B cell (primary cell): ENCODE measurements at places on chromosomes 16 and 17. TPM values are rescaled to one million over a fixed set of nuclear protein-coding genes. Genes with fewer than 3 reads are reported as not detected.

GRCh38 chr17:82419540-82419939 lies 1.2 kb upstream of the OGFOD3 start:
- H3K27me3 ChIP-seq = no peaks in the 10 kb centered on the region
- peak overlapping the region; percentile 80 for H3K4me3 ChIP-seq
- no peaks in the 10 kb centered on the region for H3K36me3 ChIP-seq
- peak; percentile 44 for DNase-seq
- H3K4me1 ChIP-seq = peaks cover 18% of the 10 kb centered on the region

GRCh38 chr17:3913531-3914311 lies 2.5 kb downstream of the P2RX1 start:
- no peaks in the 10 kb centered on the region for H3K36me3 ChIP-seq
- peak; percentile 93 for DNase-seq
- peak overlapping the region; percentile 62 for H3K4me3 ChIP-seq

DNA sequence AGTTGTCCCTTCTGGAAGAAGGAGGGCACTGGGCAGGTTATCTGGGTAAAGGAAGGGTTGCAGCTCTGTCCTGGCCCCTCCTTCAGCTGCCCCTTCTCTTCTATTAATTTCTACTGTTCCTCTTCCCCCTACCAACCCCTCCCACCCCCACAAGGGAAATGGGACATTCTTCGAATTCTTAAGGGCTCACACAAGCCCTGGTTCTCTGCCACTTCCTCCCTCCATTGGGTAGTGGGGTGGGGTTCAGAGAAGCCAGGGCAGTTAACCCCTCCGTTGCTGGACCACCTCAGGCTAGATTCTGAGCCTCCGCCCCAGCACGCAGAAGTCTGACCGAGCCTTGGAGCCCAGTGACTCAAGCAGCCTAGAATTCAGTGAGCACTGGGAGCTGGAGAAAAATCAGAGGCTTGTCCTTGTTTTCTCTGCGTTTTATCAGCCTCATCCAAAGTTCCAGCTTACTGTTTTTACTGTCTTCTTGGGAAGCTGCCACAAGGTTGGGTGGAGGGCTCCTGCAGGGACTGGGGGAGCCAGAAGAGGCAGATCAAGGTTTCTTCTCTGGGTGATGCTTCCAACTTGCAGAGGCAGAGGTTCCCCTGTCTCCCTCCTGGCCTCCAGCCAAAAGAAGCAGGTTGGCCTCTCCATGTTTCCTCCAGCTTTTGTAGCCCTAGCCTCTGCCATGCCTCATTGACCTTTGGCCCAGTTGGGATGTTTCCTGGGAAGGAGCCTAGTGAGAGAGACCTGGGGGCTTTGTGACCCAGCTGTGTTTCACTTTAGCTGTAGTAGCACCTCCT lies 10.2 kb downstream of the LASP1 start:
- H3K27ac ChIP-seq = no peak overlapping the region
- peaks cover 52% of the 10 kb centered on the region for H3K4me1 ChIP-seq
- no peaks in the 10 kb centered on the region for H3K27me3 ChIP-seq
- DNase-seq = no peak
- no peaks in the 10 kb centered on the region for H3K36me3 ChIP-seq

DNA sequence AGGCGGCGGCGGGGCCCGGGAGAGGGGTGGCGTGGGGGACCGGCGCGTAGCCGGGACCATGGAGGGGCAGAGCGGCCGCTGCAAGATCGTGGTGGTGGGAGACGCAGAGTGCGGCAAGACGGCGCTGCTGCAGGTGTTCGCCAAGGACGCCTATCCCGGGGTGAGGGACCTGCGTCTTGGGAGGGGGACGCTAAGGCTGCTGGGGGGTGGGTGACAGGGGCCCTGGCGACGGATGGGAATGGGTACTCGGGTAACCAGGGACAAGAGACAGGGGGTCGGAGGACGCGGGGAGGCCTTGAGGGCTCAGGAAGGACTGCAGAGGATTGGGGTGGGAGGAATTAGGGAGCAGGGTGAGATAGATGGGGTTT lies 243 bp downstream of the RND2 start:
- H3K27ac ChIP-seq = no peak overlapping the region
- peaks cover 31% of the 10 kb centered on the region for H3K4me1 ChIP-seq

OVCA2 gene
- total RNA-seq = 22.4 and 23.2 TPM in 2 replicates

DNA sequence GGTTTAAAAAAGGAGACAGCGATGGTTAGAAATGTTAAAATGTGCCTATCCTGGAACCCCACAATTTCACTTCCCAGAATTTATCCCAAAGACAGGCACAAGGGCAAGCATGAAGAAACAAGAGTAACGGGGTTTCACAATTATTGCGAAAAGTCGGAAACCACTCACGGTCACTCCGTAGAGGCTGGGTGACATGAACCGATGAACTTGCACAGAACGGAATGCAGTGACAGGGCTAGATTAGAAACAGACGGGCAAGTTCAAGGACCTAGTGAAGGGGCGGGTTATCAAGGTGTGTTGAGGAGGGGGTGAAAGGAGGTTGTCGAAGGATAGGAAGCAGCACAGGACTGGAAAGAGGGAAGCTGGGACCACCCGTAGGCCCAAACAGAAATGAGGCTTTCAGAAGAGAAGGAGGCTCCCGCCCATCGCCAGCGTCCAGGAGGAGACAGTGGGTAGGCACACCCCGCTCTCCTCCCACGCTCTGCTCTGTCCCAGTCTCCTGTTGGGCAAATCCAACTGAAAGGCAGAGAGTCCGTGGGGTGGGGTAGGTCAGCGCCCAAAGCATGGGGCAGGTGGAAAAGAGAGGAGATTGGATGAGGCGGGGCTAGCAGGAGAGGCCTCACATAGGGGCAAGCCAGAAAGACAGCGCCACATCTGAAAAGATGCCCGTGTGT lies 47.4 kb upstream of the JPH3 start:
- no peaks in the 10 kb centered on the region for H3K27me3 ChIP-seq
- H3K36me3 ChIP-seq = no peaks in the 10 kb centered on the region
- H3K4me1 ChIP-seq = no peaks in the 10 kb centered on the region
- H3K27ac ChIP-seq = no peak overlapping the region

GRCh38 chr17:48127371-48128051 lies 19.9 kb downstream of the SNX11 start:
- DNase-seq = no peak
- H3K27ac ChIP-seq = no peak overlapping the region
- H3K4me1 ChIP-seq = no peaks in the 10 kb centered on the region
- H3K36me3 ChIP-seq = no peaks in the 10 kb centered on the region

DNA sequence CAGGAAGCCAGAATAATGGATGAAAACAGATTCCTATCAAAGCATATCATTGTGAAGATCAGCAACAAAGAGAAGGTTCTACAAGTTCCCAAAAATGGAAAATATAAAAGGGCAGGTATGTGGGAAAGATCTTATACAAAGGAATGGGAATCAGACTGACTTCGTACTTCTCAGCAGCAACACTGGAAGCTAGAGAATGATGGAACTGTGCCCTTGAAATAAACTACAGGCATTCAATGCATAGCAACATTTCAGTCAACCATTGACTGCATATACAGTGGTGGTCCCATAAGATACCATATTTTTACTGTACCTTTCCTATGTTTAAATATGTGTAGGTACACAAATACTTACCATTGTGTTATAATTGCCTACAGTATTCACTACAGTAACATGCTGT lies 30.3 kb upstream of the RAI1 start:
- no peak overlapping the region for H3K27ac ChIP-seq
- H3K4me1 ChIP-seq = no peaks in the 10 kb centered on the region
- no peaks in the 10 kb centered on the region for H3K36me3 ChIP-seq
- H3K4me3 ChIP-seq = no peak overlapping the region
- DNase-seq = no peak

- H3K4me3 ChIP-seq = no peak overlapping the region
- no peaks in the 10 kb centered on the region for H3K4me1 ChIP-seq
- no peaks in the 10 kb centered on the region for H3K36me3 ChIP-seq
- DNase-seq = peak; percentile 60
- H3K27me3 ChIP-seq = no peaks in the 10 kb centered on the region
These were observed 355.3 kb downstream of the TOX3 start for GRCh38 chr16:52191531-52192134.

- DNase-seq = no peak
- no peak overlapping the region for H3K27ac ChIP-seq
- H3K36me3 ChIP-seq = no peaks in the 10 kb centered on the region
- H3K4me1 ChIP-seq = no peaks in the 10 kb centered on the region
- peaks cover 5% of the 10 kb centered on the region for H3K27me3 ChIP-seq
- no peak overlapping the region for H3K4me3 ChIP-seq
These were observed 80.5 kb downstream of the MYH13 start for GRCh38 chr17:10292057-10292937.

GRCh38 chr16:54455030-54455725 lies 168.6 kb upstream of the IRX3 start:
- no peaks in the 10 kb centered on the region for H3K36me3 ChIP-seq
- H3K27ac ChIP-seq = no peak overlapping the region
- H3K4me3 ChIP-seq = no peak overlapping the region
- no peak for DNase-seq

GRCh38 chr16:66422366-66422765 lies 4.7 kb upstream of the BEAN1 start:
- H3K27ac ChIP-seq = no peak overlapping the region
- peaks cover 12% of the 10 kb centered on the region for H3K27me3 ChIP-seq
- H3K4me1 ChIP-seq = peaks cover 20% of the 10 kb centered on the region
- H3K36me3 ChIP-seq = no peaks in the 10 kb centered on the region
- DNase-seq = no peak

TMEM238L gene
- not detected in 2 replicates for total RNA-seq

GRCh38 chr16:4272114-4272956 lies 488 bp downstream of the TFAP4 start:
- no peaks in the 10 kb centered on the region for H3K27me3 ChIP-seq
- peak overlapping the region; percentile 52 for H3K4me3 ChIP-seq
- peaks cover 7% of the 10 kb centered on the region for H3K4me1 ChIP-seq
- DNase-seq = peak; percentile 75
- no peaks in the 10 kb centered on the region for H3K36me3 ChIP-seq

DNA sequence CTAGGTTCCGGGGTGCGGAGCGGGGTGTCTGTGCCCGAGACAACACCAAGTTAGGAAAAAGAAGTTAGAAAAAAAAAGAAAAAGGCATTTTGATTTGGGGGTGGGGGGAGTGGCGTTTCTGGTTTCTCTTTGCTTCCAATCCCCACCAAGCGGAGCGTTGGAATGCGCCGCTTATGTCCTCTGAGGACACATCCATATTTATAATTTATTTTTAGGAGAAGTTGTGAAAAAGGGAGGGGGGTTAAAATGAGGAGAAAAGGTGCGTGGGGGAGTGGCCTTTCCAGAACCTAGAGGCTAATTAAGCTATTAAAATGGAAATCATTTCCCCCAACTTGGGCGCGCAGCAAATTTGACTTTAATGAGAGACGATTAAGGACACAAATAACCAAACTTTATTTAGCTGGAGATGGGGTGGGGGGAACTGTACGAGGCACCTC lies 232.1 kb downstream of the MRTFB start:
- H3K36me3 ChIP-seq = no peaks in the 10 kb centered on the region
- no peak overlapping the region for H3K27ac ChIP-seq
- peaks cover 25% of the 10 kb centered on the region for H3K27me3 ChIP-seq

GRCh38 chr16:69349536-69349935 lies 2.0 kb downstream of the TMED6 start:
- H3K36me3 ChIP-seq = peaks cover 10% of the 10 kb centered on the region
- no peak overlapping the region for H3K4me3 ChIP-seq

RILP gene
- total RNA-seq = 7.0 and 9.4 TPM in 2 replicates
